RWPE1 (cell line): ENCODE measurements at places on chromosomes 4 and X.
A peak's percentile ranks its signal among the peaks of the same experiment; 100 is the strongest.

- no peak for DNase-seq
These were observed 1165.9 kb upstream of the TENM3 start for GRCh38 chr4:181077341-181077740.

DNA sequence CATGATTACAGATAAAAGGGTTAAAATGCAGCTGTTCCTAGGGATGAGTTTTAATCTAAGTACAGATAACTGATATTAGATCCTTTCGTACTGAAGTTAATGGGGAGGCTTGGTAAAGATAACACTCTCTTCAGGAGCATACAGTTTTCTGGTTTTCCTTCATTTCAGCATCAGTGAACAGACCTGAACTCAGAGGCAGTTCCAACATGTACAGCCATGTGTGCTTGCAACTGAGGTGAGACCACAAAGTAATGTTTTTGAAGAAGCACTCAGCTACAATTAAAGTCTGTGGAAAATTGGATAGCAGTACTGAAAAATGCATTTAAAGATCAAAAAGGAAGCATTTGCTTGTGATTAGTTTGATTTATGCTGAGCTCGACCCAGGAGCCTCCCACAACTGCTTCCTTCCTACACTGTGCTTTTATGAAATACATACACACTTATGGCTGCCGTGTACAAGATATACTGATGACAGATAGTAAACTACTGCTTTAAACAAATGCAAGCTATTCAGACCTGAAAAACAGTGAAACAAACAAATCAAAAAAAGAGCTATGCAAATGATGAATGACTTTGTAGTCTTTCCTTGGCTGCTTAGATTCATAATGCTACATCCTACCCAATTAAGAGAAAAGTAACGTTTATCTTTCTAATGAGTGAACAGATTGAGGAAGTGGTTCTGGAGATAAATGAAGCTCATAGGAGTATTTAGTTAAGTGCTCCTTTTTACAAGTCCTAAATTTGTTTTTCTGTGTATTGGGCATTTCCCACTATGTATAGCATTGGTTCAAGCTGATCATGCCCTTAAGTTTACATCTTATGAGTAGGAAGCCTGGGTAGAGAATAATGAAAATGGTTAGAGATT lies 68.4 kb downstream of the PDLIM5 start:
- DNase-seq, result no peak

GRCh38 chr4:137700072-137700471 lies 167.8 kb upstream of the PCDH18 start:
- DNase-seq, result no peak

- DNase-seq, result peak; percentile 46
These were observed 651 bp downstream of the UCHL1 start for GRCh38 chr4:41257257-41257901.

GRCh38 chr4:155473420-155474095 lies 96.8 kb upstream of the MAP9 start:
- DNase-seq, result no peak
